Coronary artery (tissue), 2 donors: ENCODE measurements at places on chromosomes 5 and 9.

DNA sequence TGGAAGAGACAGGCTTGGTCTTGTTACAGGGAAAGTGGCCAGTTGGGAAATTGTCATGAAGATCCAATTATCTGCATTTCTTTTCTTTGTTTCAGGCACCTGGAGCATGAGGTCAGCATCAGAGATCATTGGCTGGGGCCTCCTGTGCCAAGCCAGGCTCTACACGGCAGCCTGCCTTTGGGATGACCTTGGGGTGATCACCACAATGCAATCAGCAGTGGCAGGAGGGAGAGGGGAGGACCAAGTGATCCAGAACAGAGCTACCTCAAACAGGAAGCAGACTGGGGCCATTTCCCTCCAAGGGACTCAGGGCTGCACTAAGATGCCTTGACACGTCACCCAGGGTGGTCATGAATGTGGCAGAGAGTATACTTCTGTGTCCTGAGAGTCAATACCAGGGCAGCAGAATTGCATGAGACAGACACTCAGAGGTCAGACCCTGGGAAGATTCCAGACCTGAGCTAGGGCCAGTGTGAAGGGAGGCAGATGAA lies 8.9 kb downstream of the SMIM23 start:
- no peak for DNase-seq

DNA sequence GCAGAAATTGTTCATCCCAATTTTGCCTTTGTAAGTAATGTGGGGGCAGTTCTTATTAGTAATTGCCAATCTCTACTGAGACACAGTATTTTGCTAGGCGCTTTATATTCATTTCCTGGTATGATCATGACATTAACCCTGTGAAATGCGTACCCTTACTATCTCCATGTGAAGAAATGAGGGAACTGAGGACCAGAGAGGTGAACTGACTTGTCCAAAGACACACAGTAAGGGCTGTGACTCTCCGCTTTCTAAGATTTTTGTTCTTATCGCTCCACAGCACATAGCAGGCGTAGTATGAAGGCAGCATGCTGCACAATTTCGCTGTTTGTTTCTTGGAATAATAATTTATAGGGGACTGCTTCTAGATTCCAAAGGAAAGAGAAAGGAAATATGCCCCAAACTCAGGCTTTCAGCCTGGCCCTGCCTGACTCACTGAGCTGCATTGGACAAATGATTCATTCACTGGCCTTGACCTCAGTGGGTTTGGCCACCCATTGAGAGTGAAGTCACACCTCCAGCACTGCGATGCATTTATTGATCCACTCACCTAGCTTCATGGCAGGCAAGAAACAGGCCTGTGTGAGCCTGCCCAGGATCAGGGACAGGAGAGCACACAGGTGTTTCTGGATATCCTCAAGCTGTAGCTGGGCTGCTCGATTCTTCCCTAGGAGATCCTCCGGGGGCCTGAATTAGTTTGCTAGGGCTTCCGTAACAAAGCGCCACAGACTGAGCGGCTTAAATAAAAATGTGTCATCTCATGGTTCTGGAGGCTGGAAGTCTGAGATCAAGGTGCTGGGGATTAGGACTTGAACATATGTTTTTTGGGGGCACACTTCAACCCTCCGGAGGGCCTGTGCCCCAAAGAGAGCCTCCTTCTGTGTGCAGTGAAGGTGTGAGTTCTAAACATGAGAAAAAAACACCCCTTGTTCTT lies 7.2 kb upstream of the DUSP1 start:
- no peak for DNase-seq

DNA sequence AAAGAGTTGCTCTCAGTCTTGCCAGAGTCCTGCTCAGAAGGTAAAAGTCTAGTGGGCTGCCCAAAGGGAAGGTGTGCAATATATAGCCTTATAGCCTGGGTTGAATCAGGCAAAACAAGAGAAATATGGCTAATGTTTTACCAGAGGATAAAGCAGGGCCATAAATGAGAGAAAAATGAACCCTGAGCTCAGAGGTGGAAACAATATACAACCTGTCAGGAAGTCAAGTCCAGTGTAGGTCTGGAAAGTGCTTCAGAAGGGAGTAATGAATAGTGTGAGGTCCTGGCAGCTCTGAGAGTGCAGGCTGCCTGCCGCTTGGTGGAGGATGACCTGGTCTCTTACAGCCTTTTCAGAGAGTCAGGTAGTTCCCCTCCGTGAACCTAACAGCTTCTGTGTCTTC lies 177.8 kb upstream of the TNC start:
- no peak for DNase-seq

- DNase-seq, result no peak
These were observed 15.1 kb downstream of the ADCY2 start for GRCh38 chr5:7410936-7411511.

- no peak for DNase-seq
These were observed 31.7 kb upstream of the CSF1R start for GRCh38 chr5:150117945-150118560.

GRCh38 chr5:151574444-151574996 lies 16.6 kb downstream of the FAT2 start:
- DNase-seq, result no peak

- no peak for DNase-seq
These were observed 140.8 kb downstream of the C9orf152 start for GRCh38 chr9:110066929-110067716.

GRCh38 chr9:12956805-12957204 lies 182.0 kb downstream of the LURAP1L start:
- DNase-seq, result no peak

DNA sequence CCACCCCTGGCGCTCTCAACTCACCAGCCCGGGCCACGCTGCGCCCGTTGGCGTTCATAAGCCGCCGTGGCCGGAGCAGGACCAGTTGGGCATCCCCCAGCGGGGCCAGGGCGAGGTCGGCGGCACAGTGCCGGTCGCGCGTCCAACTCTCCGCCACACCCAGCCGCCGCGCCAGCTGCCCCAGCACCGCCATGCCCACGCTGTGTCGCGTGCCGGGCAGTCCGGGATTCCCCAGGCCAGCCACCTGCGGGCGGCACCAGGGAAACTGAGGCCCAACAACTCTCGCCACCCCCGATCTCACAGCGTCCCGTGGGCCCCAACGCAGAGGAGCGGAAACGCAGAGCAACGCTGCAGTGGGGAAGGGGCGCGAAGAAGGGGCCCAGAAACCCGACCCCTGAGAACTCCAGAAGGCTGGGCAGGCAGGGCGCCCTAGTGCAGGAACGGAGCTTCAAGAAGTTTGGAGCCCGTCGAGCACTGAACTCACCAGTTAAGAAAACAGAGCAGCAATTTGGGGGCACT lies 453 bp downstream of the PTRH1 start:
- no peak for DNase-seq

GRCh38 chr5:142600611-142601358 lies 85.1 kb downstream of the FGF1 start:
- peak; percentile 81 for DNase-seq

DNA sequence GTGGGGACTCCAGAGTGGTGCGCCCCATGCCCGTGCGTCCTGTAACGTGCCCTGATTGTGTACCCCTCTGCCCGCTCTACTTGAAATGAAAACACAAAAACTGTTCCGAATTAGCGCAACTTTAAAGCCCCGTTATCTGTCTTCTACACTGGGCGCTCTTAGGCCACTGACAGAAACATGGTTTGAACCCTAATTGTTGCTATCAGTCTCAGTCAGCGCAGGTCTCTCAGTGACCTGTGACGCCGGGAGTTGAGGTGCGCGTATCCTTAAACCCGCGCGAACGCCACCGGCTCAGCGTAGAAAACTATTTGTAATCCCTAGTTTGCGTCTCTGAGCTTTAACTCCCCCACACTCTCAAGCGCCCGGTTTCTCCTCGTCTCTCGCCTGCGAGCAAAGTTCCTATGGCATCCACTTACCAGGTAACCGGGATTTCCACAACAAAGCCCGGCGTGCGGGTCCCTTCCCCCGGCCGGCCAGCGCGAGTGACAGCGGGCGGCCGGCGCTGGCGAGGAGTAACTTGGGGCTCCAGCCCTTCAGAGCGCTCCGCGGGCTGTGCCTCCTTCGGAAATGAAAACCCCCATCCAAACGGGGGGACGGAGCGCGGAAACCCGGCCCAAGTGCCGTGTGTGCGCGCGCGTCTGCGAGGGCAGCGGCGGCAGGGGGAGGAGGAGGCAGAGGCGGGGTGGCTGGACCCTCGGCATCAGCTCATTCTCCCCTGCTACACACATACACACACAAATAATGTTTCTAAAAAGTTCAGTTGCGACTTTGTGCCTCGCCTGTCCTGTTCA lies 668 bp downstream of the GLIS3 start:
- DNase-seq, result peak; percentile 78

DNA sequence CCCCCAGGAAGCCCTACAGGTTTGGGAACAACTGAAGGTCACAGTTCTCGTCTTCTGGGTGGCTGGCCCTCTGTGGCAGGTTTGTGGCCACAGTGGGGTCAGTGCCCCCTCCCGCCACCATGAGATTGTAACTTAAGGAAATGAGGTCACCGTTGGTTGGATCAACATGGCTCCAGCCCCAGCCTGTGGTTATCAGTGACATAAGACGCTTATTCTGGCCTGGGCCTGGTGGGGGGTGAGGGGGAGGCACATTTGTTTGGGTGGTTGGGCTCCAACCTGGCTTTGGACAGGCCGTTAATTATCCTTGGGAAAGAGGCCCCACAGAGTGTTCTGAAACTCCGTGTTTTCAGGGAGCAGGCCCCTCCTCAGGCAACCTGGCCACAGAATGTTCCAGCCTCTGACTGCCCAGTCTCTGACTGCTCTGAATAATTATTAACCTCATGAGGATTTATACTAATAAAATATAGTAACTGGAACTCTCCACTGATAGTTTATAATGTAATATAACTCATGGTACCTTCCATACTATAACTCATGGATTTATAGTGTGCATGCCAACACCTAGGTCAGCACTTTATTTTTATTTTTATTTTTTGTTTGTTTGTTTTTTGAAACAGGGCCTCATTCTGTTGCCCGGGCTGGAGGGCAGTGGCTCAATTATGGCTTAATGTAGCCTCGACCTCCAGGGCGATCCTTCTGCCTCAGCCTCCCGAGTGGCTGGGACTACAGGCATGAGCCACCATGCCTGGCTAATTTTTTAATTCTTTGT lies 58.0 kb upstream of the RPL26L1 start:
- peak; percentile 93 for DNase-seq

- no peak for DNase-seq
These were observed 136.1 kb downstream of the GAPVD1 start for GRCh38 chr9:125397736-125398135.

- no peak for DNase-seq
These were observed 38.9 kb downstream of the MTMR12 start for GRCh38 chr5:32273821-32274220.

DNA sequence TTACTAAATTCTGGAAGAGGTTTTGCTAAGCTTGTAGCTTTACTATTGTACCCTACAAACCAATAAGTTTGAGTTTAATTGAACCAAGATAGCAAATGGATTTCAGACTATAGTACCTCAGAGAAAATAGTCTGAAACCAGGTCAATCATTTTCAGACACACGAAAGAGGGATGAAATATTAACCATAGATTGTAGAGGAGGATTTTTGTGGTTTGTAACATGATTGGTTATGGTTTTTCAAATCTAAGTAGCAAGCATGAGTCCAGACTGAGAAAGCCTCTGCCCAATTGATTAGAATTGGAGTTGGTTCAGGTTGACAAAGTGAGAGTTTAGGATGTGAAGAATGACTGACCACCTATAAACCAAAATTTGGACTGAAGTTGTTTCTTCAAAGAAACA lies 562.7 kb upstream of the DMAC1 start:
- no peak for DNase-seq

GRCh38 chr5:68251804-68252522 lies 36.4 kb downstream of the PIK3R1 start:
- no peak for DNase-seq

GRCh38 chr9:93958819-93959682 lies 3.9 kb upstream of the BARX1 start:
- DNase-seq, result no peak

GRCh38 chr9:917730-918129 lies 58.7 kb upstream of the DMRT3 start:
- DNase-seq, result no peak

GRCh38 chr5:139709582-139710318 lies 61.6 kb downstream of the CXXC5 start:
- DNase-seq, result no peak

- DNase-seq, result no peak
These were observed 5.9 kb downstream of the PCDHB6 start for GRCh38 chr5:141155540-141156374.

DNA sequence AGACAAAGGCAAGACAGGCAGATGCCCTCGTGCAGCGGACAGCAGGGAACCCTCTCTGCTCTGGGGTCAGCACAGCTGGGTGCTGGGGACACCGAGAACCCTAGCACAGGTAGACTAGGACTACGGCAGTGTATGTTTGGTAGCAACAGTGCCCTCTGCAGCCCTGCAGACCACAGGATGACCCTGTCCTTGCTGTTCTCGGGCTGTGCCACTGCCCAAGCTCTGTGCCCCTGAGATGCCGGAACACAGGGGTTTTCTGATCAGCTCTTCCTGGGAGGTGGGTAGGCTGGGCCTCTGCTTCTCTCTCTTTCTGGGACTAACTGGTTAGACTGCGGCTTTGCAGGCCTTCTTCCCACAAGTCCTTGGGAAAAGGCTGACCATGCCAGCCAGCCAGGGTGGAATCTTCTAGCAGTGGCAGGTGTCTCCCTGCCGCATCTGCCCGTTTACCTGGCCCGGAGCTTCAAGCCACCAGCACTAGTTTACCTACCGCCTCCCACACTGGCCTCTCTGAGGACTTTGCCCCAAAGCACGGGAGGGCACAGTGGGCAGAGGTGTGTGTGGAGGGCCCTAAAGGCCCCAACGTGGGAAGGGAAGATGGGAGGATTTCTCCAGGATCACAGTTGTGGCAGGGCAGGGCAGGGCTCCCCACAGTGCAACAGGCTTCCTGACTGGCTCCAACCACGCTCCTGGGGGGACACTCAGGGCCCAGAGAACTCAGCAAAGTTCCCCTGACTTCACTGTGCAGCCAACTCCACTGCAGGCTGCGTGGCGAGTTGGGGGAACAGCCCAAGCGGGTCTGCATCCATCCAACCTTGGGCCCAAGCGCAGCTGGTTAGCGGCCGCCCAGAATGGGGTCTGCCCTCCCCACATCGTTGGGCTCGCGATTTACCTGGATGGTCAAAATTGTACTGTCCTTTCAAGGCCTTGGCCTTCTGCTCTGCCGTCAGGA lies 1.2 kb downstream of the UCK1 start:
- DNase-seq, result no peak

- no peak for DNase-seq
These were observed at the start of gene ENTPD2 for GRCh38 chr9:137053944-137054931. Gene ENTPD2, minus strand, starts transcription at chr9:137054061. Its CDS starts 64 bp downstream, at chr9:137053997.

DNA sequence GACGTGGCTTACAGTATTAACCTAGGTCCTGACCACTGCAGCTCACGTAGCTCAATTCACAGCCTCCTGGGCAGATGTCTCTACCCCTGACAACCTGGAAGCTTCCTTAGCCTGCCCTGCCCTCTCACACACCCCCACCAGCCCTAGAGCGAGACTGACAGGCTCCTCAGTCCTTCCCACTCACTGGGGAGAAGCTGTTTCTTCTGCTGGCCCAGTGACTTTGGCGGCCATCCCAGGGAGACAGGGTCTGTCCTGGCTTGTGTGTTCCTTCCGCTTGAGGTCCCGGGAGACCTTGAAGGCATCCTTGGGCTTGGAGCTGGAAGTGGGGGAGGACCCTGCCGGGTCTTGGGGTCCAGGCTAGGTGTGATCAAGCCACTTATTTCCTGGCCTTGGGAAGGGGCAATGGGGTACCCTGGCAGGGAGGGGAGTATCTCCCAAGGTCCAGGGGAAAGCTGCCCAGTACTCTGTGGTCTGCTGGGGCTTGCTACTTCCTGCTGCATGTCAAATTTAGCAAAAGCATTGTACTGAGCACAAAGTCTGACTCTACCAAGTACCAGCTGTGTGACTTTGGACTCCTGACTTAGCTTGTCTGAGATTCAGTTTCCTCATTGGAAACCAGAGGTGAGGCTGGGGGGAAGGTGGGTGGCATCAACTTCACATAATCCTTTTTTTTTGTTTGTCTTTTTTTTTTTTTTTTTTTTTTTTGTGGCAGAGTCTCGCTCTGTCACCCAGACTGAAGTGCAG lies 1.9 kb downstream of the MIGA2 start:
- no peak for DNase-seq
